ENCODE measurements at places on chromosomes 1 and 21.

DNA sequence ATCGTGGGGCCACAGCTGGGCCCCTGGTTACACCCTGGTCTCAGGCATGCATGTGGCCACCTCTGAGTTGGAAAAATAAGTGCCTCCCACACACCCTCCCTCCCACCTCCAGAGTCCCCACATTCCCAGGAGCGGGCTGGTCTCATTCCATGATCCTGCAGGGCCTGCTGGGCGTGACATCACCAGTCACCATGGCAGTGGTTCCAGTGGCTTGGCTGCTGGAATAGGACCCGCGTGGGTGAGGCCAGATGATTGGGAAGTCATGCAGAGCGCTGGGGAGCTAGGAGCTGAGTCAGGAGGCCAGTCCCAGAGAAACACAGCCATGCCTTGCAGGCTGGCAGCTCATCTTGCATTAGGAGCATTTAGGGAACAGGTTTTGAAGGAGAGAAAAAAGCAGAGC lies 125.4 kb upstream of the TMEM51 start:
- DNase-seq: no peak

- no peak for DNase-seq
These were observed 53.8 kb downstream of the LYPLAL1 start for GRCh38 chr1:219227360-219228057.

DNA sequence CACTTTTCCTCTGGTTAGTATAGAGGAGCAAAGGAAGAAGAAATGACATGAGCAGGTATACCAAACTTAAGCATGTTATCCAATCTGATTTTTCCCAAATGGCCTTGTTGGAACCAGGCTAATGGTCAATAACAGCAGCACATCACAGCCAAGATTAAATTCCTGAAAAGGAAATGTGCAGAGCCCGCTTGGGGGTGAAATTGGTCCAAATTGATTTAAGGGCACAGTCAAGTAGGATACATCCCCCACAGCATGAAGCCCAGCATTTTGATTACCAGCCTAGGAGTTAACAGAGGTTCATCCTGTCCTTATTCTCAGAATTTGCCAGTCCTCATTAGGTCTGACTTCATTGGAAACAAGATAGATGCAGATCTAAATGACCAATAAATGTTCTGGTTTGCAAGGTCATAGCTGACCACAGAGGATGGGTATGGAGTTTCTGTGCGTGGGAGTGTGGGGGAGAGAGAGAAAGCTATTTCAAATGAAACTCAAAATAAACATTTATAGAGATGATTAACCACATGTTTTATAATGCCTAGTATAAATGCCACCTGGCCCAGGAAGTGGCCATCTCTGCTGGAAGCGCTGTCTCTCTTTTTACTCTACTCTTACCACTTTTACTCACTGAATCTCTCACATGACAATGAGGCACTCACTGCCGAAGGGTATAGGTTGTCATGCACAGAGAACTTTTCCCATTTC lies 38.7 kb downstream of the RGS5 start:
- no peak for DNase-seq

DNA sequence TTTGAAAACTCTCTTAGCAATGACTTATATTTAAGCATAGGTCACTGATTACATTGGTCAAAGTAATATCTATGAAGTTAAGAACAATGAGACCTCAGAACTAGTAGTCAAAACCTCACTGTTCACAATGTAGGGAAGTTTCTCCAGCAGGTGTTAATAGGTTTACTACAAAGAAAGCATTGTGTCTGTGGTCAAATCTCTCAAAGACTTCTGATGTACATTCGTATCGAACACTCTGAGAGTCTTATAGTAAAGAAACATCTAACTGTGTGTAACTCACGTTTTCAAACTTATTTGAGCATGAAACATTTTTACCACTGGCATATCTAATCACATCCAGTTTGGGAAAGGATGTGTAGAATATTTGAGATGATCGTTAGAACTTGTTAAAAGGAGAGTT lies 76.0 kb downstream of the MAP3K7CL start:
- DNase-seq: no peak

DNA sequence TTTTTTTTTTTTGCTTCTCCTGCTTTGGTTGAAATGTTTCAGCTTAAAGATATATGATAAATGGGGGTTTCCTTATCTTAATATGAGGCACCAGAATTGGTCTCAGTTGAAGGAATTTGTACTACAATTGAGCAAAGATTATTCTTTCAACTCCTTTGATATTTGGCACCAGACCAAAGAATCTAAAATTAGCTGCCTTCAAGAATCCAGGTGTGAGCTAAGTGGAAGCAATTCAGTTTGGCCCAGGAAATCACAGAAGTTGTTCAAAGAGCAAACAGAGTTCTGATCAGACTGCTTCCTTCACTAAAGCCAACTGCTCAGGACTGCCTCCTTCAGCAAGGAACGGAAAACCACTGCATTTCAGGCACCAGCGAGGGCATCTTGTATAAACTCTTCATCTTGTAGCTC lies 68.3 kb upstream of the BCAR3 start:
- peak; percentile 21 for DNase-seq

DNA sequence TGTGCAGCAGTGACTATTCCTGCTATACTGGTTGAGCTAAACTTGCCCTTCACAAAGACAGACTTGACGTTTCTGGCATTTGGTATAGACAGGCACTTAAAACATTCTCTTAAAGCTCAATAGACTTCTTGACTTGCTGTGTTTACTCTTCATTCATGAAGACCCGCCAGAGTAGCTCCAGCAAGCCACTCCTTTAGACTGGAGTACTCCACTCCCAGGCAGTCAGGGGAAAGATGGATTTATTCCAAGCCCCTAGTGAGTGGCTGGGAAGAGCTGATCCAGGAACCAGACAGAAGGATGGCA lies 70.7 kb downstream of the EVA1C start:
- DNase-seq: no peak

DNA sequence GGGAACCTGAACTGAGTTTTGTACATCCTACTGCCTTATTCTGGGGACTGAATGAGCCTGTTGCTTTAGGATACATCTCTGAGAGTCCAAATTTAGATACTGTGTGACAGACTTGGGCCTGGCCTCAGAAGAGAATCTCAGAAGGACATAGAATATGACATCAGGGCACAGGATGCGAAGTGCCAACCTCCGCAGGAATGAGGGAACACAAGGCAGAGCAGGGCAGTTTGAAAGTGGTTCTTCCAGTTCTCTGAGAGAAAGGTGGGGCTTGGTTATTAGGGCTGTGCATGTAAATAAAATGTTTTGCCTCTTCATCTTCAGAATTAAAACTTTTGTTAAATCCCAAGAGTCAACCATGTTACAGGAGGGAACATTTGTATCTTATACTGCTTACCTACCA lies 23.1 kb downstream of the TRAF5 start:
- no peak for DNase-seq

GRCh38 chr1:57024428-57024827 lies 58.6 kb upstream of the C8B start:
- DNase-seq: no peak

DNA sequence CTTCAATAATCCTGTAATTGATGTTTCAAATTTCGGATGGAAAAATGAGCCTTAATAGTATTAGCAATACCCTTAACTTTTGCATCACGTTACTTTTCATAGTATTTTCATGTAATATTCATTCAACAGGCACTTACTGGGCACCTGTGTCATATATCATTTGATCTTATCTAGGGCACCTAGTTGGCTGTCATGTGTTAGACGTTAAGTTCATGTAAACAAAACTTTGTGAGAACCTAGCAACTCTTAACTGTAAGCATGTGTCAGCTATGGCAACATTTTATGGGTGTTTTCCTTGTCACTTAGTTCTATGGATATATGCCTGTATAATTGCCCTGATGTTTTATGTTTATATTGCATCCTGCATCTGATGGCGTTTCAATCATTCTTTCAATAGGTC lies 777 bp downstream of the LAMC2 start:
- DNase-seq: no peak

- DNase-seq: no peak
These were observed 51.0 kb downstream of the ADARB1 start for GRCh38 chr21:45125357-45125756.

Data from endothelial cell (in vitro differentiated cells).